ENCODE measurements at places on chromosomes 12 and 14.

DNA sequence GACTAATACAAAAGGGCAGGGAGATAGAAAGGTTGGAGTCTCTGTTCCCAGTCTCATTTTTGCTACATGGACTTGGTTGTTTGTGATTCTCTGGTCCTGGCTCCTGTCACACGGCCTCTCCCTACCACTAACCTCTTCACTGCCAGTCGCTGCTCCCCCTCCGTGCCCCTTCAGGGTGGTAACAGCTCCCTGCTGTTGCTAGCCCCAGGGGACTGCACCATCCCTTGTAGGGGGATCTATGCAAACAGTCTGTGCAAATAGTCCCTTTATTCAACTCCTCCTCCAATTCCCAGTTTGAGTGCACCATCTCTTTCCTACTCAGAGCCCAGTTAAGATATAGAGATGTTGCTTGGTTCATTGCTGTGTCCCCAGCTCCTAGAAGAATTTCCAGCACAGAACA lies 51.1 kb downstream of the CCDC60 start:
- DNase-seq, result no peak

DNA sequence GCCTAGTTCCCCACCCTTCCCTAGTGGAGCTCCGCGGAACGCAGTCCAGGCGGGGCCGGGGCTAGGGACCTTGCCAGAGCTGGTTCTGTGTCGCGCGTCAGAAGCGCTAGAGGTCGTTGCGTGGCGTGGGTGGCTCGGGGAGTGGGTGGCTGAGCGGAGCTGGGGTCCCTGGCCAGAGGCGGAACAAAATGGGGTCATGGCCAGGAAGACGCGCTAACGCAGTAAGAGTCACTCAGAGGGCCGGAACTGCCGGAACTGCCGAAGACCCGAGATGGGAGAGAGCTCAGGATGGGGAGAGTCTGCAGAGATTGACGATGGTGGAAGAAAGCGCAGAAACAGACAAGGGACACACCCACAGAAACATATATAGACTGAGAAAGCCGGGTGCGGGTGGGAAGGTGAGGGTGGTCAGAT lies 4.8 kb downstream of the DGKA start:
- peak; percentile 9 for DNase-seq

DNA sequence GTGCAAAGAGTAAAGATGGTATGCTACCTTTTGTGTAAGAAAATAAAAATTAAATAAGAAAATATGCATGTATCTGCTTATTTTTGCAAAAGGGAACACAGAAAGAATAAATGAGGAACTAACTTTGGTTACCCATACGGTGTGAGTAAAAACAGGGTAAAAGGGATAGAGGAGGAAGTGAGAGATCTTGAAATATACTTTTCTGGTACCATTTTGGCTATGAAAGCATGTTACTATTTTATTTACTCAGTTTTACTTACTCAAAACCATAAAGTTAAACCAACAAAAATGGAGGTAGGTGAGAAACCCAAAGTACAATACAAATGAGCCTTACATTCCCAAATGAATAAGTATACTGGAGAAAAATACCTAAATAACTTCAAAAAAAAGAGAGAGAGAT lies 122.0 kb upstream of the EGLN3 start:
- no peak for DNase-seq

DNA sequence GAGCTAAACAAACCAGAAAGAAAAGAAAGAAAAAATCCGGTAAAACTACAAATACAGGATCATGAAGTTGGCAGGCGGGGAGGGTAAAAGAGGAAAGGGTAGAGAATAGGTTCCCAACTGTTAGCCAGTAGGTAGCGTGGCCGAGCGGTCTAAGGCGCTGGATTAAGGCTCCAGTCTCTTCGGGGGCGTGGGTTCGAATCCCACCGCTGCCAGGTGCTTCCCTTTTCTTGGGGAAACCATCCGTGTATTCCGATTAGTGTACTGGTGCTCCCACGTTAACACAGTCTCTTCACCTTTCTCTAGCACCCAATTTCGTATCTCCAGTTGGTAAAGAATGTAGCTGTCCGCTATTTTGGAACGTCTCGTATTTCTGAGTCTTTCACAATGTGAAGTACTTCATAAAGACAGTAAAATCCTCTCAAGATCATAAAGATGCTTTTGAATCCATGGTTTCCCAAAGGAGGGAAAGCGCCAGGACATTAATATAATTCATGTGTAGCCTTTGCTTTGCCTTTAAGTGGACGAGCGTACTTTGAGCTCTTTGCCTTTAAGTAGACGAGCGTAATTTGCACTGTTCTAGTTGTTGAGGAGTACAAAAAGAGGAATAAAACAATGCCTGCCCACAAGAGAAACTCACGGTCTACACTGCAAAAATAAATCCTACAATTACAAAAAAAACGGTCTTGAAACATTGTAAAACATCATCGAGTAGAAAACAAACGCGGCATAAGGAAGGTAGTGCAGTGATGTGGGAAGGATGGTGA lies 19.0 kb upstream of the RNASE12 start:
- DNase-seq, result peak; percentile 64

- no peak for DNase-seq
These were observed 43.5 kb downstream of the FLRT2 start for GRCh38 chr14:85573406-85573805.

GRCh38 chr14:102570334-102570995 lies 22.0 kb upstream of the RCOR1 start:
- no peak for DNase-seq

DNA sequence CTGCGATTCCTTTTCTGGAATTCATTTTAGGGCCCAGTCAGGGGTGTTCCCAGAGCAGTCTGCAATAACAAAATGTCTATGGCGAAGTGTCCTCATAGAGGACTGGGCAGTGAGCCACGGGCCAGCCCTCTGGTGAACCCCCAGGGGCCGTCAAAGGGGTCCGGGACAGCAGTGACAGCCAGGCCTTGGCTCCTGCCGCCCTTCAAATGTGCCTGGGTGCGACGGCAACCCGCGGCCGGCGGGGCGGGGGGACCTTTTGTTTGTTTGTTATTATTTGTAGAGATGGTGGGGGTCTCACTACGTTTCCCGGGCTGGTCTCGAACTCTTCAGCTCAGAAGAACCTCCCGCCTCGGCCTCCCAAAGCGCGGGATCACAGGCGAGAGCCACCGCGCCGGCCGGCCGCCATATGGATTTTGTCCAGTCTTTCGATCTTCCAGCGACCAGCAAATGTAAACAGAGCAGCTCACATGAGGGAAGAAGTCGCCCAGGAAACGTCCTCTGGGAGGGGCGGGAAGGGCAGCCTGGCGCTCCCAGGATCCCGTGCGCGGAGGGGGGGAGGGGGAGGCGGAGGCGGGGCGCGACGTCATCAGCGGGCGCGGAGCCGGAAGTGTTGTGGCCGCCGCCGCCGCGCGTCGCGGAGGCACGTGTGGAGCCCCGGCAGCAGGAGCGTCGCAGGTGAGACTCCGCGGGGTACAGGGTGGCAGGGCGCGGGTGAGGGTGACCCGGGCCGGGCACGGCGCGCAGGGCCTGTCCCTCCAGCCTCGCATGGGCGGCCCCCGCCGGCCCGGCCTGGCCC lies at the start of gene TRMT61A:
TRMT61A (plus strand) TSS at position 610 of the 796 bp plus-strand sequence. CDS start 783 bp downstream, outside the sequence.
- DNase-seq, result peak; percentile 57

GRCh38 chr12:54680374-54680773 lies 32.2 kb upstream of the DCD start:
- DNase-seq, result peak; percentile 26

GRCh38 chr12:111715279-111715678 lies 29.4 kb downstream of the ACAD10 start:
- DNase-seq, result no peak

GRCh38 chr12:7065073-7065623 lies 4.6 kb downstream of the C1S start:
- DNase-seq, result no peak

DNA sequence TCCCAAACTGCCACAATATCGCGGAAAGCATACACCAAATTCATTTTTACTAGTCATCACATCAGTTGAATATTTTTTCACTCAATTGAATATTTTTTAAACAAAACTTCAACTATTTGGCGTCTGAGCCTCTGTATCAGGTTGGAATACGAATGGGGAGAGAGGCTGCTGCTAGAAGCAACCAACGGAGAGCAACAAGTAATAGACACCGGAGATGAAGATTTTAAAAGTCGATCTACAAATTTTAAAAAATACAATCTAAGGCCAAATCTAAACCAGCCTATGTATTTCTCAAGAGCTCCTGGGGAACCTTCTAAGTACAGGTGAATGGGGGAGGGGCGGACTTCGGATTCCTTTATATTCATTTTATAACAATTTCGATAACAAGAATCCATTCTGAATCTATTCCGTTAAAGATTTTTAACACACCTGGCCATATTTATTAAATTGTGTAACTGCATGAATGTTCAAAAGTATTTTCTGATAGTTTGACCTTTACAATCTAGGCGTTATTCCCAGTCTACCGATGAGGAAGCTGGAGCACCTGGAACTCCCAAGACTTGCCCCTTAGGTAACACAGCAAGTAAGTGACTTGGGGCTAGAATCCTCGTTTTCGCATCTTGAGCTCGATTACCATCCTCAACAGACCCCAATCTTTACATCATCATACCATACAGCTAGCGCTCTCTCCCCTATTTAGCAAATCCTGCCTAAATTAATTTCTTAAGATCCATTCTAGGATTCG lies 1.2 kb downstream of the GNPNAT1 start:
- DNase-seq, result no peak

GRCh38 chr12:50276912-50277671 lies 6.2 kb downstream of the LIMA1 start:
- DNase-seq, result no peak

- DNase-seq, result no peak
These were observed 47.0 kb upstream of the OR6J1 start for GRCh38 chr14:22691171-22691570.

DNA sequence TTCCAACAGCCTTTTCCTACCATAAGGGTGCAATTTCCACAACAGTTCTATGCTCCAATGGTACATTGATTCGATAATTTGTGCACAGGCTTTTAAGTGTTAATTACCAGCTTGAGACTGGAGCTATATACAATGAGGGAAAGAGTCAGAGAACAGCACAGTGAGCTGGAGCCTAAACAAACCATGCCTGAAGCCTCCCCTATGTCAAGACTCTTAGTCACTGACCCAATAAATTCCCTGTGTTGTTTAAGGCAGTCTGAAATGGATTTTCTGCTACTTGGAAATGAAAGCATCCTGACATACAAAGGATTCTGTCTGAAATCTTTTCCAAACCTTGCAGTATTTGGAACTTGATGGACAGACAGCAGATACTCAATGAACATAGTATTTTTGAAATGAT lies 149.0 kb downstream of the EFCAB11 start:
- DNase-seq, result no peak

- no peak for DNase-seq
These were observed 492.2 kb downstream of the APAF1 start for GRCh38 chr12:99137124-99137855.

DNA sequence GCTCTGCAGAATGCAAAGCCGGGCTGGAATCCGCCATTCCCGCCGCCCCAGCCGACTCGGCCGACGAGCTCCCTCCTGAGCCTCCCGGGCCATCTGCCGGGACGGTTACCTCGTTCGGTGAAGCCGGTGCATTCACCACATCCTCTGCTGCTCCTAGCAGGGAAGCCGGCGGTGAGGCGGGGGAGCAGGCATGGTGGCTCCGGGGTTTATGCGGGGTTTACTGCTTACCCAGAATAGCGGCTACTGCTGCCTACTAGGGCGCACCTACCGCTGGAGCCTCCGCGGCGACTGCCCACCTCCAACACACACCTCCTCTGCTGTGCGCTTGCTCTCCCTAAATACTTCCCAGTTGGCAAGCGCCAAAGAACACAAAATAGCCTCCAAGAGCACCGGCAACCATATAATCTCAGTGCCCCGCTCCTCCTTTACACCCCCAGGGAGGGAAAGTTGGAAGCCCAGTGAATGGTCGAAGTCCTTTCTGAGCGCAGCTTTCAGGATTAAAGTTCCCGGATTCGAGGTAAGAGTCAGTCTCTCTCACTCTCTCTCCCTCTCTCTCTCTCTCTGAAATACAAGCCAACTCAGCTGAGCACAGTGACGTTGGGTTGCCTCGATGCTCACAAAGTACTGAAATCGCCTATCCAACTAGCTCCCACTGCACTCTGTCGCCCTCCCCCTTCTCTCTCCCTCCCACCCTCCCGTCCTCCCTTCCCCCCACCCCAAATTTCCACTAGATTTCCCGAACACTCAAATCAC lies at the start of gene TBX5:
TBX5 (minus strand) TSS at position 626 of the 753 bp plus-strand sequence. CDS start 2,246 bp downstream, outside the sequence.
- no peak for DNase-seq

- no peak for DNase-seq
These were observed 7.5 kb downstream of the UTP20 start for GRCh38 chr12:101287357-101287756.

GRCh38 chr12:27460471-27460978 lies 14.0 kb downstream of the SMCO2 start:
- DNase-seq, result peak; percentile 79

DNA sequence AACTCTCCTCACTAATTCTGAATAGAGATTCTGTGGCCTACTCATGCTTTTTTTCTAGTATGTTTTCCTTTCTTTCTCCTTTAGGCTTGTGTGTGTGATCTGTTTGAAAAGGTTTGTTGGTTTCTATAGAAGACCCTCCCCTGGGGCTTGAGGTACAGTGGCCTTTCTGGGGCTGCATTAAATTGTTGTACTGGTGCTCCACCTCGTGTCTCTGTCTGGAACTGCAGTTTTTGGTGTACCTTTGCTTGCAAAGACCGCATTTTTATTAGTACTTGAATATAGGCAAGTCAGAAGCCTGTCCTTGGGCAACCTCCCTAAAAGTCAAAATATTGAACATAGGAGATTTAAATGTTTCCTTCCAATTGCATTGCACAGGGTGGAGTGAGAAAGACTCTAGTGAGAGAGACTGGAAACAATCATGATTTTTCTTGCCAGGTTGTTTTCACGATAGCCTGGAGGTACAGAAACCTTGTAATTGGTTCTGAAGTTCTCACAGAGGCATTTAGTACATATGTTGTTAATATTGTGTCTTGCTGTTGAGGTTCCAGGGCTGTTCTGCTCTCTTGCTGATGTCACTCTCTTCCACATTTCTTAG lies 39.0 kb downstream of the SLCO1B1 start:
- DNase-seq, result no peak

DNA sequence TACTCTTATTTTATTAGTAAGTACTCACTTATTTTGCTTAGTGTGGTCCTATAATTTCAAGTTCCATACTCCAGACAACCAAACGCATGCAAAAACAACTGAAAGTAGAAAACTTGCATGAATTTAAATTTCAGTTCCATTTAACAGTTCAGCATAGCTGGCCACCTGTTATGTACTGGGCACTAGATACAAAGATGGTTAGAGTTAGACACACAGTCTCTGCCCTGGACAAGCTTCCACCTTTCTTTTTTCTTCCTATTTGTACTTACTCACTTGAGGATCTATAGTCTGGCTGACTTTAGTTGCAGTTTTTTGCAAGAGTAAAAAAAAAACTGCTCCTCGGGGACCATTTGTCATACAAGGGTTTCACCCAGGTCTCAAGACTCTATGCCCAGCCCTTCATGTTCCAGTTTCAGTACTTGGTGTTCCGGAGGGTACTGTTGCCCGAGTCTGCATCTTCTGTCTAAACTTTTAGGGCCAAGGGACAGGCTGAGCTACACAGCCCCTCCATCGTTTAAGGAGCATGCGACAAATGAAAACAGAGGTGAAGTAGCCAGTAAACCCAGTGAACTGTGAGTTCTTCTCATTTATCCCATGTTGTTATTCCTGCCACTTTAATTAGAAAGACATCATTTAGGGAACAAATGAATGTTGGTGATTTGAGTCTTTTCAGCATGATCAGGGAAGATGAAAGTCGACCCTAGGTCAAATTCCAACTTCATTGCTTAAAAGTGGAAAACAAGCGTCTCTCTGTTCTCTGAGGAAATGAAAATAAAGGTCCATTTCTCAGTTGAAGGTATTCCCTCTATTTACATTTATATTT lies 22.3 kb downstream of the RPGRIP1 start:
- no peak for DNase-seq

- no peak for DNase-seq
These were observed 101.7 kb downstream of the CIT start for GRCh38 chr12:119775246-119775895.
